Type B pancreatic cell (in vitro differentiated cells): ENCODE measurements at places on chromosomes 12 and 14.

- no peak for DNase-seq
Measured at GRCh38 chr12:47433876-47434275, 272.0 kb downstream of the RPAP3 start.

- no peak for DNase-seq
Measured at GRCh38 chr14:81192594-81192993, 28.2 kb downstream of the GTF2A1 start.

DNA sequence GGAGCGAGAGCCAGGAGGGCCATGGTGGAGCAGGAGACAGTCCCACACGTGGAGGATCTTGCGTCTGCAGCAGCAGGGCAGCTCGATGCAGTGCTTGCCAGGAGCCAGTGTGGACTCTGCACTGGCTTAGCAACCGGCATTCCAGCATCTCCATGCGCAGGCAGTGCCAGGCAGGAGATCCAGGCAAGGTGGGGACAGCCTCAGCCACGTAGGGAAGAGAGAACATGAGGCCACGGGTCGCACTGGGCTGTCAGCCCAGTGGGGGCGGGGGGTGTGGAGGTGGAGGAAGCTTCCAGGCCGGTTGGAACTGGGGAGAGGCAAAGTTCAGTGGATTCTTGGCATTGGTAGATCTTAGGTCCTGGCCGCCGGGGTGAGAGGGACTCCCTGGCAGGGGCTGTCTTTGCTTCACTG is 121.0 kb upstream of the EVL start:
- no peak for DNase-seq

- no peak for DNase-seq
Measured at GRCh38 chr12:39878753-39879152, 227.1 kb downstream of the SLC2A13 start.

- DNase-seq, result no peak
Measured at GRCh38 chr12:124216966-124217365, 77.9 kb upstream of the RFLNA start.

GRCh38 chr12:84860718-84861117 is 51.9 kb downstream of the SLC6A15 start:
- no peak for DNase-seq

DNA sequence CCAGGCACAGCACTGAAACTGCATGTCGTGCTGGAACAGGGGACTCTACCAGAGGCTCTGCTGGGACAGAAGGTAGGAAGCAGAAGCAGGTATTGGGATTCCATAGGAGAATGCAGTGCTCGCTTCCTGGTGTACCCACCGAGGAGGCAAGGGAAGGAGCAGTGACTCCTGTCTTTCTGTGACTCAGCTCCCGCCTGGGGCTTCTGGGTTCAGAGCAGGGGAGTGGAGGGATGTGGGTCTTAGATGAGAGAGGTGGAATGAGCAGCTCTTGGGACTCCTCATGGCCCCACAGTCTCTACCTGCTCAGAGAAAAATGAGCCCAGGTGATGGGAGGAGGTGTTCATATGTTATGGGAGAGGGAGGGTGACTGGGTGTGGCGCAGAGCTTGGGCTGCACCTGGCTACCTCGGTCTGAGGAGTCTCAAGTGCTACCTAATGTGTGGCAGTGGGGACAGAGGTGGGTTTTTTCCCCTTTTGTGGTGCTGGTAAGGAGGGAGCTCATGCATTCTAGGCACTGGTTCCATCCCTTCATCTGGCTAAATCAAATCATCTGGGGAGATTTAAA is 26.3 kb downstream of the WNT5B start:
- DNase-seq, result no peak
